ENCODE measurements at places on chromosomes 16 and 17.

GRCh38 chr17:14214271-14214670 lies 22.4 kb downstream of the CDRT15 start:
- DNase-seq, result peak; percentile 61

GRCh38 chr16:87701078-87701460 lies 64.7 kb downstream of the KLHDC4 start:
- DNase-seq, result no peak

GRCh38 chr16:2362218-2362617 lies 21.7 kb upstream of the ABCA3 start:
- DNase-seq, result no peak

DNA sequence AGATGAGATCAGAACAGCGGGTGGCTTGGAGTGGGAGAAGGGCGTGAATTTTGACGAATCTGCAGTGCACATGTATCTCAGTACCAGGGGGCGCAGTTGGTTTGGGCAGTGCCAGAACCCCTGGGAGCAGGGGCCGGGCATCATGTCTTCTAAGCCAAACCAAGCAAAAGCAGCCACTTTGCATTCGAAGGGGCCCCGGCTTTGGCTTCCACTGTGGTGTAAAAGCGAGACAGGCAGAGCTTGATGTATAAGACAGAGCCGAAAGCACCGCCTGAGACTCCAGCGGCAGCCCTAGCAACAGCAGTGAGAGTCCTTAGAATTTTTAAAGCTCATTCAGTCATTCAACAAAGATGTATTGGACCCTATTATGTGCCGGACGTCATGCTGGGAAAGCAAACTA lies 3.8 kb upstream of the XYLT1 start:
- no peak for DNase-seq

DNA sequence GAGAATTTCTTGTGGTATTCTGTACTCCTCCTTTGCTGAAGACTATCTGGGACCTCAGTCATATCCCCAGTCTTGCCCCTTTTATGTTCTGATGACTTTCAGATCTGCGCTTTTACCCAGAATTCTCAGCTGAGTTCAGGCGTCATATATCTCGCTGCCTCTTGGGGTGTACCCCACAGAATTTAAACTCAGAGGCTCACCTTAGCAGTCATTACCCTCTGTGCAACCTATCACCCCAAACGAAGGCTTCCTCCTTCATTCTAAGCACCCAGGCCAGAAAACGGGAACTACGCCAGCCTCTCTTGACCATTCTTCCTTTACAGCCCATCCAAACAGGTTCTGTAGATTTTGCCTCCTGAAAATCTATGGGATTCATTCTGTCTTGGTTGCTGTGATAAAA lies 574.8 kb upstream of the C16orf82 start:
- no peak for DNase-seq

DNA sequence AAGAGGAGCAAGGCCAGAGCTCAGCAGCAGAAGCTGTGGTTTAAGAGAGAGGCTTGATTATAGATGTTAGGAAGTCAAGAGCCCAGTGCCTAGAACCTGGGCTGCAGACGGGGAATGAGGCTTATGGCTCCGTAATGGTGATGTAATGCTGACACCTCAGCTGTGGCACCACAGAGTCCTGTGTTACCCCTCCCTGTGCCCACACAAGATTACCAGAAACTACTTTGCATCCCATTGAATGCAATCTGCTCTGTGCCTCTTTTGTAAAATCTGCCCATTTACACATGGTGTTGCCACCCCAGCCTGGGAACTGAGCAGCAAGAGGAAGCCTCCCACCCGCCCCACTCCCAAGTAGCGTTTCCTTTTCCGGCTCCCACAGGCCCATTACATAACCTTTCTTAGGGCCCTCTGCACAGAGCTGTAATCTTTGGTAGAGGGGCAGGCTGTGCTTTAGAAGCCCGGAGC lies 57.0 kb downstream of the PITPNC1 start:
- DNase-seq, result no peak

DNA sequence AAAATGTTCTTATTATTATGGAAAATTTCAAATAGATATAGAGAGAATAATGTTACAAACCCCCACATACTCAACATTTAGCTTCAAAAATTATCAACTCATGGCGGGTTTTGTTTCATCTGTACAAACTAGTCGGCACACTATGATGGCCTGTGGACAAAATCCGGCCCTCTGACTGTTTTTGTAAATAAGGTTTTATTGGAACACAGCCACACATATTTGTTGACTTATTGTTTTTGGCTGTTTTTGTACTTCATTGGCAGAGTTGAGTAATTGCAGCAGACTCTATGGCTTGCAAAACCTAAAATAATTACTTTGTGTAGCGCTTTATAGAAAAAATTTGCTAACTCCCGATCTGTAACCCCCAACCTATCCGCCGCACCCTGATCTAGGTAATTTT lies 41.4 kb upstream of the CLEC18A start:
- DNase-seq, result no peak

GRCh38 chr16:68384288-68385161 lies 63.8 kb downstream of the SMPD3 start:
- DNase-seq, result no peak

DNA sequence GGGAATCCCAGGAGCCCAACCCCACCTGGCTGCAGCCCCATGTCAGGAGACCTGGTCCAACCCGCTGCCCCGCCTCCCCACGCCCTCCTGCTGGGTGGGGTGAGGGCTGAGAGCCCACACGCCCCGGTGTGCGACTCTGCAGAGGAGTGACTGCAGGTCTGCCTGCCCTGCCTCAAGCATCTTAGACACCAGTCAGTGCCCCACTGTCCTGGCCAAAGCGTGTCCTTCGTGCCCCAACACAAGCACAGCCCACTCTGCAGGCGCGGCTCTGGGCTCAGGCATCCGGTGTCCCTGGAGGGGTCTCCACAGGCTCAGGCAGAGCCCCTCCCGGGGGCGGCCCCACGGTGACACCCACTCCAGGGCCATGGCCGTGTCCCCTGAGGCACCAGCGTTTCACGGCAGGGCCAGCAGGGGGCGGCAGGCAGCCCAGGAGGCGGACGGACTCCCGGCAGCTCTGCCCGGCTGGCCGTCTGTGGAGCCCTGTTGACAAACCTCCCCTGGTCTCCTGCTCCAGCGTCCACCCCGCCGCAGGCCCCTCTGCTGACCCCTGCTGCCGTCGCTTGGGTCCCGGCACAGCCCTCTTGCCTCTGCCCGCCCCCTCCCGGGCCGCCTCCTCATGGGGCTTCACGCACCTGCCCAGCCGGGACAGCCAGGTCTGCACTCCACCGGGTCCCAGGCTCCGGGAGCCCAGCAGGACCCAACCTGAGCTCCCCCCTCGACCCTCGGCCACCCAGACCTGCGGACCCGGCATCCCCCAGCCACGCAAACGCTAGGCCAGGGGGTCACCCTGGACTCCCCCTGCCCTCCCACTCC lies 8.6 kb upstream of the UBE2I start:
- peak; percentile 34 for DNase-seq

- DNase-seq, result no peak
Observed at GRCh38 chr17:49390548-49391324, 23.9 kb downstream of the PHB1 start.
